ENCODE measurements at places on chromosomes 1 and 21.

- DNase-seq = no peak
Observed at GRCh38 chr1:170067253-170067819, 7.2 kb downstream of the KIFAP3 start.

- no peak for DNase-seq
Observed at GRCh38 chr1:248923352-248924338, 17.6 kb downstream of the PGBD2 start.

GRCh38 chr21:25564349-25564948 is 42.8 kb downstream of the MRPL39 start:
- no peak for DNase-seq

DNA sequence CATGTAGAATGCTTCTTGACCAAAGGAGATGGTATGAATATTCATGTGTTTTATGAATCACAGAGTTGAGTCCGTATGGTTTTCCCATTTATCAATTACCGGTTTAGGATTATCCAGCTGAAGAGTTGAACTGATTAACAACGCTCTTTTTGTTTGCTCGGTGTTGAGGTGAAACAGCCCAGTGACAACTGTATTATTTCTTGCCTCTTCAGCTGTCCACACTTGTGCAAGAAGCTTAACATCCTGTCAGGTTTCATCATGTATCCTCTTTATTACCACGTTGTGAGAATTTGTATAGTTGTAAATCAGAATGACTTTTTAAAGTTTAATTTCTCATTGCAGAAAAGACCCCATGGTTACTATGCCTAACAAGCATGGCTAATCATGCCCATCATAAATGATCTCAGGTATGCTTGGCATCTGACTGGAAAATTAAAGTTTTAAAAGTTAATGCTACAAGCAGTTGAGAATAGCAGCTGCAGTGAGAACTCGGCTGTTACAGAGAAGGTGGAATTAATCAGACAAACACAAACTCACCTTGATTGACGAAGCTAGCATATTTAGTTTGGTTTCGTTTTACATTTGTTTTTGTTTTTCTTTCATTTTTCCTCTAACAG is 563.2 kb upstream of the ADGRL2 start:
- no peak for DNase-seq

DNA sequence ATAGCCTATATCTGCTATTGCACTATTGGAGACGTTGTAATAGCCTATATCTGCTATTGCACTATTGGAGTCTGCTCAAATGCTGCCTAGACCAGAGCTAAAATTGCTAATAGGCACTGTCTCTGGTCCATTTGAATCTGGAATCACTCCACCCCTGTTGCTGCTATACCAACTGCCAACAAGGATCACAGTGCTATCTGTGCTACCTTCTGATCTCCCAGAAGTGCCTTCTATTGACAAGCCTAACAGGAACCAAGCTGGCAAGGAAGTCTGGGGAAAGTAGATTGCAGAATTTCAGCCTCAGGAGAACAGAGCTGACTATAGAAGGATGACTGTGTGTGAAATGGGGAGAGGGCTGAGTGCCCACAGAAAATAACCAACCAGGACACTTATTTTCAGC is 15.9 kb downstream of the RWDD3 start:
- no peak for DNase-seq

GRCh38 chr1:88552226-88552625 is 131.8 kb upstream of the PKN2 start:
- no peak for DNase-seq

GRCh38 chr1:53417074-53417511 is 42.1 kb upstream of the DMRTB1 start:
- no peak for DNase-seq

- no peak for DNase-seq
Observed at GRCh38 chr1:143698016-143698415, 273.8 kb downstream of the FAM72C start.

DNA sequence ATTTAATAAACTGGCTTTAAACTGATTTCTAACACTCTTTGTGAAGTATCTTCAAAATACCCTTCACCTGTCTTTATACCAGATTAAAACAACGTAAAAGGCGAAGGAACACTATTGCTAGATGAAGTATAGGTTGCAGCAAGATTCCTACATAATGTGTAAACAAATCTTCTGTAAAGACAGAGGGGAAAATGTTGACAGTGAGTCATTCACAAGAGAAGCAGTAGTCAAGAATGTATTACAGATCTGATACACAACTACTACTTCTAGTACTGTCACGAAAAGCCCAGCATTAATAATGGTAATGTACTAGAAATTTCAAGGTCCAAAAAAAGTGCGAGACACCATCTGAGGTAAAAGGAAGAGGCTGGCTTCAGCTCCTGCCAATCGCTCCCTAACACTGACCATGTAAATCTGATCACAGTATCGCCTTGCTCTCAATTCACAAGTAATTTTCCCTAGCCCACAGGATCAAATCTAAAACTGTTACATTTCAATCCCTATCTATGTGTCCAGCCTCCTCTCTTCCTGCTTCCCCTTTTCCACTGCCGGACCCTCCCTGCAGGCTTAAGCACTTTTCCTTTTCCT is 290.4 kb downstream of the AKT3 start:
- DNase-seq = no peak

- DNase-seq = no peak
Observed at GRCh38 chr21:37819372-37819771, 96.9 kb downstream of the KCNJ6 start.
